ENCODE measurements at places on chromosomes 1 and 21.

DNA sequence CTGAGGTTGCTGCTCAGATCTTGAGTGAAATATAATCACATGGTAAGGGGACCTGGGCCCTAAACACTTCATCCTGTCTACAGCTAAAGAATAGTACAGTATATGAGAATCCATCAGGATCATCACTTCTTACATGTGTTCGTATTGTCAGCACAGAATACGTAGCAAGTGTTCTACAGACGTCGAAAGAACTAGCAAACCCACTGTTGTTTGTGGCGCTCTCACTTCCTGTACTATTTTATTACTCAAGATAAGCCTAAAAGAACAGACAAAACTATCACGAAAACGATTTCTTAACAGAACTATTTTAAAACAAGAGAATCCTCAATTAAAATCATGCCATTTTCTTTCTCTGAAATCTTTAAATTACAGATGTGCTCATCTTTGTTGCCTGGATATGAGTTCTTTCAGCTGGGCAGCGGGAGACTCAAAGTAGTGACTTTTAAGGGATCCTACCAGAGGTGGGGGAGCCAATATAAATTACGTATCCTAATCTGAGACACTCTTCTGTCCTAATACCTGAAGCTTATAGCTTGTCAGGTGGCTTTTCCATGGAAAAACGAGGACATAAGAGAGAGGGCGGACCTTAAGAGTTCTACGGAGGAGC, 724 bp downstream of the ST7L start:
- DNase-seq: no peak

- DNase-seq: no peak
Measured at GRCh38 chr1:37661401-37661800, 26.7 kb upstream of the RSPO1 start.

DNA sequence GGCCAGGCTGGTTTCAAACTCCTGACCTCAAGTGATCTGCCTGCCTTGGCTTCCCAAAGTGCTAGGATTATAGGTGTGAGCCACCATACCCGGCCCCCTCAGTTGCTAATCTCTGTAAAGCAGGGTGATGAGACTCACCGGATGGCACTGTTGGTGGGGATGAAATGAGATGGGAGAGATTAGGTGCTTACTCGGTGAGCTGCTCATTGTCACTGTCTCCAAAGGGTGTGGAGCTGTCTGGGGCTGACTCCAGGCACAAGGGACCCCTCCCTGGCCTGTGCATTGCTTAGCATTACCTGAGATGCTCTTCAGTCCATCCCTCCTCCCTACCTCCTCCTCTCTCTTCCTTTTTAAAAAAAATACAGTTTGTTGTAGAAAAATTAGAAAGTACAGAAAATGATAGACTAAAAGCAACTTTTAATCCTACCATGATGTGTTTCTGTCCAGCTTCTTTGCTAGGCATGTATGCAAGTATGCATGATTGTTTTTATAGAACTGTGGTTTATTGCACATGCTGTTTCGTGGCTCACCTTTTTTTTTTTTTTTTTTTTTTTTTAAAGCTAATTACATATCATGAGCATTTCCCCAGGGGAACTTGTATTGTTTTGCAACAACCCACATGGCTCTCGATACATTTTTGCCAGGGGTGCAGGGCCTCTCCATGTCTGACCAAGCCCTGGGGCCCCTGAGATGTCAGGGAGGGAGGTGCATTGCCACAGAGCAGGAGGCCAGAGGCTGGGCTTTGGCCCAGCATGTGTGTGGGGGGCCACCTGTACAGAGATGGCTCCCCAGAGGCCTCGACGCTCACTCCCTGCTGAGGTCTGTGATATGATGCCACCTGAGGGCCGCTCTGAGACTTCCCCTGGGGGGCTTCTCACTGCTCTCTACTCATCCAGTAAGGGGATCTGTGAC, 55.4 kb downstream of the ARHGEF10L start:
- DNase-seq: no peak

GRCh38 chr1:109834951-109835350, 71.2 kb upstream of the EPS8L3 start:
- DNase-seq: no peak

- DNase-seq: no peak
Measured at GRCh38 chr21:32768530-32768929, 3.0 kb downstream of the PAXBP1 start.

DNA sequence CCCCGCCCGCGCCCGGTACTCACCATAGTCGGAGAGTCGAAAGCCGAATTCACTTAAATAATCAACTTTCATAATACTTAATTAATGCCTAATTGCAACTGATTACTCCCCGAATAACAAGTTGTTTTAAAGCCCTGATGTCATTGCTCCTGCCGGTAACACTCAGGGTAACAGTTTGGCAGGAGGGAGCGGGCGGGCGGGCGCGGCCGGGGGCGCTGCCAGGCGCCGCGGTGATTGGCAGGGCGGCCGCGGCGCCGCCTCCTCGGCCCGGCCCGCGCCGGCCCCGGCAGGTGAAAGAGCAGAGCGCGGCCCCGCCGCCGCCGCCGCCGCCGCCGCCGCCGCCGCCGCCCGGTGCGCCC, 102.2 kb downstream of the CASZ1 start:
- no peak for DNase-seq

GRCh38 chr1:246492611-246493245, 14.4 kb downstream of the SMYD3 start:
- no peak for DNase-seq

DNA sequence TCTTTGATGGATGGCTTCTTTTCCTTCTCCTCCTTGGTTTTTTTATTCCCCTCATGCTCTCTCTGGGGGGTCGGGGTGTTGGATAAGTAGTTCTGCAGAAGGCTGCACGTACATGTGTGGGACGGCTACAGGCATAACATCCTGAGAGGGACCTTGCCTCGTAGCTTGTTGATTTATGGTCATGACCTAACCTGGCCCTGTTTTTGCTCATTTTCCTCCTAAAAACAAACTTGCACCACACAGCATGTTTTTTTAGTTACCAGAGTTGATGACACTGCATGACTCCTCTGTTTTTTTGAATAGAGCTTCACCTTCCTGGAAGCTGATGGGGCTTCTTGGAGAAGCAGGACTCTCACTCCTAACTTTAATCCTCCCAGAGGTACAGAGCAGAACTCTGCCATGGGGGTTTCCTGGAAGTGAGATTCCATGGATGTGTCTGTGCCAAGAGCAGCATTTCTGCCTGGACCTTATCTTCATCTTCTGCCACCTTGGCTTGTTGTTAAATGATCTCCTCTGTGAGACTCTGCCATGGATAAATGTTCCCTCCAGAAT, 114.7 kb downstream of the PAPPA2 start:
- DNase-seq: no peak

DNA sequence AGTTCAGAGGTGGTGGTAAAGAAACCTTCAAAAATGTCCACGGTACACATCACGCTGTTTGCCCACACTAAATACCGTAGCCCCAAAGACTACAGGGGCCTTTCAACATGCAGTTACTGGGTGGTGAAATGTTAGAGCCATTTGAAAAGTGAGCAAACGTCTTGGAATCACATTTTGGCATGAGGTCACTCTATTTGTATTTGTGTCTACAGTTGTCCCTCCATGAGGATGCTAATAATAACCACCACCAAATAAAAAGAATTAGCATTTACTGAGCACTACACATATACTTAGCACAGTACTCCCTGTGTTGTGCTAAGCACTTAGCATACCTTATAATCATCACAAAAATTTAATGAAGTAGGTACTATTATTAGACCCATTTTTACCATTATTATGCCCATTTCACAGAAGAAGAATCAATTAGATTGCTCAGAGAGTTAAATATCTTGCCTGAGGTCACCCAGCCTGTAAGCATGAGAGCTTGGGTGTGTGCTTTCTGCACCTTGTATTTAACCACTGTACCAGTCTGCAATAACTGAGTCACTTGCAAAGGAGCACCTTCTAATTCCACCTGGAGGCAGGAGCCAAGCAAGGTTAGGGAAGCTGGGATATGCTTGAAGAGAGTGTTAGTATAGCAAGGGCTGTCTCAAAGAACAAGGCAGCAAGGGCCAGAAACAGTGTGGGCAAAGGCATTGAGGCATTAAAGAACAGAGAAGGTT, 57.4 kb downstream of the DNTTIP2 start:
- DNase-seq: no peak

DNA sequence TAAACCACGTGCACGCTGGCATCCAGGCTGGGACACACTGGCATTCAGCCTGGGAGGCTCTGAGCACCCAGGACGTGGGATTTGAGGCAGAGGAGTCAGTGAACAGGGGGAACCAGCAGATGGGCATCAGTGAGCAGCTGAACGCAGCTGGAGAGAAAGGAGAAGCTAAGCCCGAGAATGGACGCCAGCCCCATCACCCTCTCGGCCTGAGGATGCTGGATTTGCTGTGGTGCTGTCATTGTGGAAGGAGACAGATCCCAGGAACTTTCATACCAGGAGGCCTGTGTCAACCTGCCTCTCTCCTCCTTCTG, 132.8 kb downstream of the PGBD5 start:
- DNase-seq: no peak

DNA sequence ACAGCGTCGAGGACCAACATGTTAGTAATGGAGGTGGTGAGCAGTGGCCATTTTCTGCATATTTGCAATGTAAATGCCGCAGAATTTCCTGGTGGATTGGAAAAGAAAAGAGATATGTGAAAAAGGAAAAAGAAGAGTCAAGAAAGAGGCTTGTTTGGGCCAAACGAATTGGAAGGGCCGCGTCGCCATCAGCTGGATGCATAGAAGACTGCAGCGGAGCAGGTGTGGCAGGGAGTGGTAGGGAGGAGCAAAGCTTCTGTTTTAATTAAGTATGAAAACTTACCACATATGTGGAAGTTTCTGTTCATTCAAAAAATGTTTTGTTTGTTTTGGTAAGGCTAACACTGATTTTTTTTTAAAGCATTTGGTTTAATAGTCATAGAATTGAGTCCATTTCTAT, 690.7 kb downstream of the NCAM2 start:
- DNase-seq: no peak

DNA sequence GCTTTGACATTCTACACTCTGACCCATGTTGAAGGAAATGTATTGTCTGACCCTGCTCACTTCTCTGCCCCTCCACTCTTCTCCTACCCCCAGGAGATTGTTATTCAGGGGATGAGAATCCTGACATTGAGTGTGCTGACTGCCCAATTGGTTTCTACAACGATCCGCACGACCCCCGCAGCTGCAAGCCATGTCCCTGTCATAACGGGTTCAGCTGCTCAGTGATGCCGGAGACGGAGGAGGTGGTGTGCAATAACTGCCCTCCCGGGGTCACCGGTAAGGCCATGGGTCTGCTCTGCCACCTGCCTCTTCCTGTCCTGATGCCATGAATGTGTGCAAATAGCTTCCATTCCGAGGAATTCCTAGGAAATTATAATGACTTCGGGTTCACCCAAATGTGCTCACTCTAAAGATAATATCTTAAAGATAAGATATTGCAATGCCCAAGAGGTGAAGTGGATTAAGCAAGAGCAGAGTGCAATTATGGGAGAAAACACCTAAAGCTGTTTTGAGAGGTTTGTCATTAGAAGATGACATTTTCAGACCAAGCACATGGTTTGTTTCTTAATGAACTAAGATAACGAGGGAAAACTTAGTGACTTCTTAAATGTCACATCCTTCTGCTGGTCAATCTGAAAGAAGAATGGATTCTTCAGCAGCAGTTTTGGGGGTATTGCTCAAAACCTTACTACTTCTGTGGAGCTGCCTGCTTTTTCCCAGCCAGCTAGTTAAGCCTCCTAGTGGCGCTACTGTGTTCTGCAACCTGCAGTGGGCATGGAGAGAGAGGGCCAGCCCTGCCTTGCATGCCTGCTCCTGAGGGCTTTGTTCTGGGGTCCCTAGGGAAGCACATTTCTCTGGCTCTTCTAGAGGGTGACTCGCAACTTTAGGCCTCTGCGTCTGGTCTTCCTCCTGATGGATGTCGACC, 41.6 kb downstream of the LAMC2 start:
- DNase-seq: no peak

GRCh38 chr1:46248122-46248920, 758 bp downstream of the RAD54L start:
- no peak for DNase-seq

- DNase-seq: no peak
Measured at GRCh38 chr1:216742625-216743024, 19.4 kb upstream of the ESRRG start.

GRCh38 chr1:173418107-173418985, 58.8 kb upstream of the PRDX6 start:
- no peak for DNase-seq

- no peak for DNase-seq
Measured at GRCh38 chr1:54575605-54576290, 27.7 kb downstream of the ACOT11 start.

- DNase-seq: no peak
Measured at GRCh38 chr1:16254263-16254928, 17.4 kb upstream of the CPLANE2 start.

- no peak for DNase-seq
Measured at GRCh38 chr1:61318319-61319125, 236.2 kb downstream of the NFIA start.

DNA sequence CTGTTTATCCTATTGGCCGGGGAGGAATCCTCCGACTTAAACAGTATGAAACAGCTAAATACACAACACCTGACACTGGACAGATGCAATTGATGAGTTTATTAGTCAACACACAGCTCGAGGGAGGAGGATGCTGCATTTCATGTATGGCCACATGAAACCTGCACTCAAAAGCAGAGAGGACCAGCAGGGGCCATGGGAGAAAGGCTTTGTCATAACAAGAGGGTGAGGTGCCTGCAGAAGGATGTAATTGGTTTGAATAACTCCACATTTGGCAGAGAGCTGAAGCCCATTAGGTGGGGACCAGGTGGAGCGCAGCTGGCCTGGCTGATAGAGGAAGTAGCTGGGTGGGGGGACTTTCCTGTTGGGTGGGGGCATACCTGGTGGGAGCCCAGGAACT, 599.1 kb downstream of the PTPRU start:
- DNase-seq: no peak

DNA sequence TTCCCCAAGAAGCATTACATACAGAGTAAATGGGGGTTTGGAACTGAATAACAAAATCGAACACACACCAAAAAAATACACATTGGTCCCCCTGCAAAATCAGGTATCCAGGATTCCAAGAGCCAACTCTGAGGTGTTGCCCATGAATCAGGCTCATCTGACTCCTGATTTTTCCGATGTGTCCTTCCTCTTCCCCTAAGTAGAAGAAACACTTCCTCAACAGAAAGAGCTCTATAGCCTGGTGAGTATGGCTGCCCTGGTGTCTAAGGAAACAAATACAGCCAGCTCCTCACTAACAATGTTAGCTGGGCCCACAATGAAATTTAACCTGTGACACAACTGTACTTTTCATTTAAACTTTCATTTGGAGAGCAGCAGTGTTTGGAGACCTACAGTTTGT, 33.6 kb downstream of the ERI3 start:
- DNase-seq: no peak

- DNase-seq: no peak
Measured at GRCh38 chr1:107830526-107830925, 134.5 kb downstream of the VAV3 start.

GRCh38 chr1:220997791-220998190, 118.5 kb downstream of the HLX start:
- DNase-seq: no peak

All from caudate nucleus (tissue), 63 donors.